ENCODE measurements at places on chromosomes 7 and 10. TPM values are rescaled to one million over a fixed set of nuclear protein-coding genes. Genes with fewer than 3 reads are reported as not detected.

Gene CCDC3
- not detected for total RNA-seq

Gene WDR86
- 0.26 TPM for total RNA-seq

DNA sequence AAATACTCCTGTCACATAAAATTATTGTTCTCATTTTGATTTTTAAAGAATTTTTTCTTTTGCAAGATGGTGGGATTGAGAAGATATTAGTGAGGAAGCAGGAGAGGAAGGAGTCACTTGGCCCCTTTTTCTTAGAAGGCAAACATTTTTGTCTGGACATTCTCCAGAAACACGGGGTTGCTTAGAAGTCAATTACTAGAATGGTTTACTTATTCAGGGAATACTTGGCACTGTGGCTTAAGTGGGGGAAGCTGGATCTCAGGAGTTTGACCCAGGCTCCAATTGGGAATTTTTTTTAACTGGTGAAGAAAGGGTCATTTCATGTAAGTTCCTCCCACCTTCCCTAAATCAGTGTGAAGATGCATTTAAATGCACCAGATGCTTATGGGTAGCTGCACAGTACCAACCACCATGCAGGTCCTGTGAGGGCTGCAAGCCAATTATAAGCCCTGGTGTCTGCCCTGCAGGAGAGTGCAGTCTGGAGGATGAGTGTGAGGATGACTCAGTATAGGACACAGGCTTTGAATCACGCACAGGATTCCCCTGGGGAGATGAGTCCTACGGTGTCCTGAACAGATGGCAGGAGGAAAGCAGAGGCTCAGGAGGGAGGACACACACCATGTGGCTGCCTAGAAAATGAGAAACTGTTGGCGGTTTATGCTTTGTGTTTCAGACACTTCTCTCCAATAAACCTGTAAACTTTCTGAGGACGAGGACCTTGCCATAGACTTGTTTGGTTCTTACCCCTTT, 299.1 kb downstream of the PLXNA4 start:
- H3K4me3 ChIP-seq, result no peak overlapping the region
- no peak overlapping the region for H3K27ac ChIP-seq
- H3K27me3 ChIP-seq, result peaks cover 17% of the 10 kb centered on the region
- no peaks in the 10 kb centered on the region for H3K36me3 ChIP-seq
- no peak for DNase-seq
- no peaks in the 10 kb centered on the region for H3K4me1 ChIP-seq

- no peak overlapping the region for H3K4me3 ChIP-seq
- peaks cover 40% of the 10 kb centered on the region for H3K27me3 ChIP-seq
- no peaks in the 10 kb centered on the region for H3K36me3 ChIP-seq
- peaks cover 12% of the 10 kb centered on the region for H3K4me1 ChIP-seq
- DNase-seq, result no peak
Observed at GRCh38 chr7:90594751-90595317, 1.3 kb upstream of the CDK14 start.

- DNase-seq, result no peak
- peak overlapping the region; percentile 22 for H3K4me3 ChIP-seq
- H3K27me3 ChIP-seq, result peaks cover 8% of the 10 kb centered on the region
- H3K27ac ChIP-seq, result no peak overlapping the region
- peaks cover 11% of the 10 kb centered on the region for H3K4me1 ChIP-seq
Observed at GRCh38 chr10:124416733-124417132, 2.0 kb downstream of the OAT start.

DNA sequence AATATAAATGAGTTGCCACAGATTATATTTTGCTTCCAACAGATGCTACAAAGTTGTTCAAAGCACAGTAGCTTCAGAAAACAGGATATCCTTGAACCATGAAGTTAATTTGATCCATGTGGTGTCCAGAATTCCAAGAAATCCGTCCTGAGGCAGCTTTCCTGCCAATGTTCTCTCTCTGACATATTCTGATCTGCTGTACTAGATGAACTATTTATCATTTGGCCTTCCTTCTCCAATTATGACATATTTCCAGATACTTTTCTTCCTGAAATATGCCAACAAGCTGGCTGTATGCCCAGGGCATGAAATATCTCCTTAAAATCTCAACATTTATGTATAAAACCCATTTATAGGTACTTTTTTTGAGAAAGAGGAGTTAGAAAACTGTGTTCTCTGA, 141.1 kb downstream of the SPAG6 start:
- no peak overlapping the region for H3K27ac ChIP-seq
- no peak overlapping the region for H3K4me3 ChIP-seq
- H3K36me3 ChIP-seq, result peaks cover 5% of the 10 kb centered on the region
- peaks cover 31% of the 10 kb centered on the region for H3K4me1 ChIP-seq
- peaks cover 26% of the 10 kb centered on the region for H3K27me3 ChIP-seq
- DNase-seq, result no peak

Measured in activated CD8-positive, alpha-beta T cell treated with anti-CD3 and anti-CD28 coated beads, Interleukin-2, amount 10 ng/mL, durations not matched to agents 7 days and 5 days (primary cell).